ENCODE measurements at places on chromosomes 3 and 15.

GRCh38 chr15:85543741-85544155 lies 163.3 kb downstream of the AKAP13 start:
- DNase-seq: no peak

- DNase-seq: no peak
Observed at GRCh38 chr3:112889357-112889756, 42.7 kb upstream of the CD200R1L start.

DNA sequence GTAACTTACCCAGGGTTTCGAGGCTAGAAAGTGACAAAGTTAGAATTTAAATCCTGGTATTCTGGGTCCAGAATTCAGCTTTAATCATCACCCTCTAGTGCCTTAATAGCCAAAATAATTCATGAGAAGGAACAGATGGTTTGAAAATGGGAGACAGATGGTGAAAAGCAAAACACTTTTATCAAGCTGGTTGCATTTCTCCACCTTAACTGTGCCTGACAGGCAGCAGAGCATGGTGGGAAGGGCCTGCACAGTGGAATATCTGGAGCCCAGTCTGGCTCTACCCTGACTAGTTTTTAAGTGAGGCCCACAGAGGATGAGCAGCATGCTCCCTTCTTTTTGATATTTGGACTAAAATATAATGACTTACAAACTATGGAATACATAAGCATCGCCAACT lies 35.6 kb upstream of the RASGRP1 start:
- DNase-seq: no peak

DNA sequence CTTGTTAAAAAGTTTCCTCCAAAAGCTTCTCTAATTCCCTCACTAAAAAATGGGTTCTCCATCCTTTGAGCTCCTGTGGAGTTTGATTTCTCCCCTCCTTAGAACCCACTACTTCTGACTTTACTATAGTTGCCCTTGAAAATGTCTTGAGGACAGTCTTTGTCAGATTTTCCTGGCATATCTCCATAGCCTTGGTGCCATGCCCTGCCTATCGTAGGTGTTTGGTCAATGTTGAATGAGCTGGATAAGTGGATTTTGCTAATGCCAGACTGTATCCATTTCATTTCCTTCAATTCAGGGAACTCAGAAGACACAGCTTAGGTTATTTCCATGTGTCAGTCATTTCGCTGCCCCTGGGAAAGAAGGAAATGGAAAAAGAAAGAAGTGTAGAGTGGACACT lies 40.6 kb downstream of the TMEM266 start:
- DNase-seq: no peak

GRCh38 chr3:87691109-87691508 lies 367.7 kb downstream of the CGGBP1 start:
- no peak for DNase-seq

DNA sequence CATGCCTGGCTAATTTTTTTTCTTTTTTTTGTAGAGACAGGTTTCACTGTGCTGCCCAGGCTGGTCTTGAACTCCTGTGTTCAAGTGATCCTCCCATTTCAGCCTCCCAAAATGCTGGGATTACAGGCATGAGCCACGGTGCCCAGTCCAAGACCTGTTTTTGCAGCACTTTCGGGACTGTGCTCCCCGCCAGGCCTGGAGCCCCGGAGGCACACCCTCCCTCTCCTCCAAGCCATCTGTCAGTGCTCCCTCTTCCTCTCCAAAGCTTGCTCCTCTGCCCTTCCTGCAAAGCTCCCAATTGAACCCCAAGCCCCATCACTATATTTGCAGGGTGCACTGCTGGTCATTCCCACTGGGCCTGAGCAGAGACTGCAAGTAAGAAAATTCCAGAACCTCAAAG lies 98.1 kb downstream of the CORO2B start:
- DNase-seq: no peak

DNA sequence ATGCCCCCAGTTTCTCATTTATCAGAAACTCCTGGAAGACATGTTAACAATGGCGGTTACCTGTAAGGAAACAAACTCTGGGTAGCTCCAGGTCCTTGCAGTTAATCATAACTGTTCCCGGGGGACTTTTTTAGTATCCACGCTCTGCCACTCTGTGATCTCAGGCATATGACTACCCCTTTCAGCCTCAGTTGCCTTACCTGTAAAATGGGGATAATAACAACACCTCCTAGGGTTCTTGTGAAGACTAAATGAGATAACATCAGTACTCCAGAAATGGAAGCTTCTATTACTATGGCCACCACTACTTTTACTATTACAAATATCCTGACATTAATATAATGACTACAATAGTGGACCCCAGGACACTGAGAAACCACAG lies 7.1 kb upstream of the FLNB start:
- no peak for DNase-seq

GRCh38 chr3:111285694-111286093 lies 214.1 kb downstream of the NECTIN3 start:
- no peak for DNase-seq

DNA sequence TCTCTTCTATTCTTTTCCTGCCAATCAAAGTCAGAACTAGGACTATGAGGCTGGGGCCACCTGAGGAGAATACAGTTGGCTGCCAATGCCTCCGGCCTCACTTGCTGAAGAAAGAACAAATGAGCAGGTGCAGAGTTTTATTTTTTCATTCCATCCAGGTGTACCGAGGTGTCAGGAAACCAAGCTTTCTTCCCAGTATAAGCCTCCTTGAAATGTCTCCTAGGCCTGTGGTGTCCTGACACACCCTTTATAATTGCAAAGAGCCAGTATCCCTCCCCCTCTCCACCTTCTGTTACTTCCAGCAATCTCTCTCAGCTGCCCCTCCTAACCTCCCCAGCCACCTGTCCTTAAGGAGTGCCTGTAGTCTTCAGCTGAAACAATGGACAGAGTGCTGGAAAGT lies 127.9 kb downstream of the SLC9A9 start:
- no peak for DNase-seq

- DNase-seq: no peak
Observed at GRCh38 chr3:114127517-114127916, 51.3 kb downstream of the DRD3 start.

GRCh38 chr3:146177072-146177471 lies 16.1 kb upstream of the PLOD2 start:
- DNase-seq: no peak

GRCh38 chr3:87710511-87710910 lies 348.3 kb downstream of the CGGBP1 start:
- DNase-seq: no peak

- no peak for DNase-seq
Observed at GRCh38 chr3:56783644-56784447, 17.9 kb downstream of the ARHGEF3 start.

DNA sequence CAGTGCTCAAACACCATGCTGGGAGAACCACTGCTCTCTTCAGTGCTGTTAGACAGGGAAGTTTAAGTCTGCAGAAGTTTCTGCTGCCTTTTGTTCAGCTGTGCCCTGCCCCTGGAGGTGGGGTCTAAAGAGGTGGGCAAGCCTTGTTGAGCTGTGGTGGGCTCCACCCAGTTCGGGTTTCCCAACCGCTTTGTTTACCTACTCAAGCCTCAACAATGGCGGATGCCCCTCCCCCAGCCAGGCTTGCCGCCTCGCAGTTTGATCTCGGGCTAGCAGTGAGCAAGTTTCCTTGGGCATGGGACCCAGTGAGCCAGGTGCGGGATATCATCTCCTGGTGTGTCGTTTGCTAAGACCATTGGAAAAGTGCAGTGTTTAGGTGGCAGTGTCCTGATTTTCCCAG lies 670.2 kb upstream of the ALCAM start:
- no peak for DNase-seq

DNA sequence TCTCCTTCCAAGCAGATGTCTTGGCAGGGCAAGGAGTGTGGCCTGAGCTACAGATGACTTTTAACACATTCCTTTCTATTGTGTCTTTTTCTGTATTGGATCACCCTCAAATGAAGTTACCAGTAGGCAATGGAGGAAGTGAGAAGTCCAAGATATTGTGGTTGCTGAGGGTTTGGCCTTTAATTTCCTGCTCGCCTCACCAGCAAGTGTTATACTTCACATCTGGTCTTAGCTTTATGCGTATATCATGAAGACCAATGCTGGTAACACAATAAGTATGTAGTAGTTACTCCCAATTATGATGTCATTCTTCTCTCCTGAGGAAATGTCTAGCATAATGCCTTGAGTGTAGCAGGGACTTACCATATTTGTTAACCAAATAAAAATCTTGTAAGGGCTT lies 179.9 kb downstream of the ZIC1 start:
- DNase-seq: no peak

- no peak for DNase-seq
Observed at GRCh38 chr3:12766541-12766940, 7.5 kb upstream of the TMEM40 start.

- DNase-seq: no peak
Observed at GRCh38 chr3:188940573-188940932, 231.2 kb upstream of the TPRG1 start.

DNA sequence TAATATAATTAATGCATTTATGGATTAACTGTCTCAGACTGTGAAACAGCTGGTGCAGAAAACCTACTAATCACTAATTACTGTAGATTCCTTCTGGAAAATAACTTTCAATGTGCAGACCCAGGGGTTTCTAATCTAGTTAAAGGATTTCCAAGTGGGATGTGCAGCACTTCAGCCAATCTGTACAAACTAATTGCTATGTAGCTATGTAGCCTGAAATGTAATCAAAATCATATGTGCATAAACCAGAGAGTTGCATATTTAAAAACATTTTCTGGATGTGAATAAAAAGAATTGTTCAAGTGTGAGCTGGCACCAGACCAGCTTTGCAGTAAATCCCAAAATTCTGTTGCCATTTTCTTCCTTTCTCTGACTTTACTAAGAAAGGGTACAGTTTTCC lies 127.5 kb upstream of the CD96 start:
- no peak for DNase-seq

DNA sequence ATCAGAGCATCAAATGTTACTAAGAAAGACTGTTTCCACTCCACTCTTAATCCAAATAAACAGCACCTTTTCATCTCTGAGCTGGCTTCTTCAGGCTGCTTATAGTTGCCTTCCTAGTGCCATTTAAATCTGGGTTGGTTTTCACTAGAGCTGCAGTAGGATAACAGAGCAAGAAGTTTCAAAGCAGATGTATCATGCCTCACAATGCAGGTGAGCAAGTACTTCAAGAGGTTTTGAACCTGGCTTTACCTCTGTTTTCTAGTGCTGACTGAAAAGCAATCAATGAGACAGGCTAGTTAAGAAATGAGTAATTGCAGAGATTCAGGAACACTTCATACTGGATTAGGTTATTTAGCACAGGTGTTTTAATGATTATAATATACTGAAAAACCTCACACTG lies 147.7 kb upstream of the SATB1 start:
- no peak for DNase-seq

GRCh38 chr3:178082326-178082906 lies 453.8 kb upstream of the KCNMB2 start:
- DNase-seq: no peak

- no peak for DNase-seq
Observed at GRCh38 chr3:106068795-106069194, 200.0 kb upstream of the CBLB start.

GRCh38 chr3:81723732-81724313 lies 37.6 kb downstream of the GBE1 start:
- no peak for DNase-seq

- DNase-seq: no peak
Observed at GRCh38 chr15:92268900-92269299, 124.8 kb upstream of the ST8SIA2 start.

DNA sequence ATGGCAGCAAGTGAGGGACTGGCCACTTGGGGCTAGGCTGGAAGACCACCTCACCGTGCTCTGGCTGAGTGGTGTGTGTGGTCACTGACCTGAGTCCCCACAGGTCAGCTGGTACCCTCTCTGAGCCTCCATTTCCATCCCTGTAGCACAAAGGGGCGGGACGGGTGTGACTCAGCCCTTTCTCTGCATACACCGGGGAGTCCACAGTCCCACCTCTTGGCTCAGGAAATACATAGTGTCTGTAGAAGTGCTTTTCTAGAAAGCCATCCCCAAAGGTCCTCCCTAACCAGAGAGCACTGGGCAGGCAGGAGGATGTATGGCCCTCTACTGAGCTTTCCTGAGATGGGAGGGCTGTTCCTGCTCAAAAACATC lies 27.2 kb downstream of the WNT7A start:
- DNase-seq: no peak

GRCh38 chr15:94164202-94164807 lies 67.1 kb upstream of the MCTP2 start:
- no peak for DNase-seq

DNA sequence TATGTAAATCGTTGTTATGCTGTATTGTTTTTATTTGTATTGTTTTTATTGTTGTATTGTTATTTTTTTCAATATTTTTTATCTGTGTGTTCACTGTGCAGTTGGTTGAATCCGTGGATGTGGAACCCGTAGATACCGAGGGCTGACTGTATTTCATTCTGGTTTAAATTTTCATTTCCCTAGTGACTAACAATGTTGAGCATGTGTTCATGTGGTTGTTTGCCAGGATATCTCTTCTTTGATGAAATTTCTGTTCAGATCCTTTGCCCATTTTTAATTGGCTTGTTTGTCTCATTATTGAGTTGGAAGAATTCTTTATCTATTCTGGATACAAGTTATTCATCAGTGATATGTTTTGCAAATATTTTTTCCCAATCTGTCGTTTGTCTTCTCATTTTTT lies 29.7 kb downstream of the STOML1 start:
- no peak for DNase-seq

DNA sequence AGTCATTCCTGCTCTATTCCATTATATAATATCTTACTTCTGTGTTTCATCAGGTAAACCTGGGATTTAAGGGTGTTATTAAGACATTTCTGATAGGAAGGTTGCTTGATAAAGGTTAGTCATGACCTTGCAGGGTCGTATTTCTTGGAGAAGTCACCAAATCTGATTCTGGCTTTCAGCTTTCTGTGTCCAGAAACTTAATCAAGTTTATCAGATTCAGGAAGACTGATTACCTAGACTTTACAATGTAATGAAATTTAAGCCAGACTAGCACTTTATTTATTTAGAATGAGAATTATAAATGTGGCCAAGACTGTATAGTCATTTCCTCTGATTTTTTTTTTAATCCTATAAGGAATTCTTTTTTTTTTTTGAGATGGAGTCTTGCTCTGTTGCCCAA lies 81.9 kb downstream of the NEO1 start:
- DNase-seq: no peak

- DNase-seq: no peak
Observed at GRCh38 chr3:177320765-177321247, 123.5 kb upstream of the TBL1XR1 start.

DNA sequence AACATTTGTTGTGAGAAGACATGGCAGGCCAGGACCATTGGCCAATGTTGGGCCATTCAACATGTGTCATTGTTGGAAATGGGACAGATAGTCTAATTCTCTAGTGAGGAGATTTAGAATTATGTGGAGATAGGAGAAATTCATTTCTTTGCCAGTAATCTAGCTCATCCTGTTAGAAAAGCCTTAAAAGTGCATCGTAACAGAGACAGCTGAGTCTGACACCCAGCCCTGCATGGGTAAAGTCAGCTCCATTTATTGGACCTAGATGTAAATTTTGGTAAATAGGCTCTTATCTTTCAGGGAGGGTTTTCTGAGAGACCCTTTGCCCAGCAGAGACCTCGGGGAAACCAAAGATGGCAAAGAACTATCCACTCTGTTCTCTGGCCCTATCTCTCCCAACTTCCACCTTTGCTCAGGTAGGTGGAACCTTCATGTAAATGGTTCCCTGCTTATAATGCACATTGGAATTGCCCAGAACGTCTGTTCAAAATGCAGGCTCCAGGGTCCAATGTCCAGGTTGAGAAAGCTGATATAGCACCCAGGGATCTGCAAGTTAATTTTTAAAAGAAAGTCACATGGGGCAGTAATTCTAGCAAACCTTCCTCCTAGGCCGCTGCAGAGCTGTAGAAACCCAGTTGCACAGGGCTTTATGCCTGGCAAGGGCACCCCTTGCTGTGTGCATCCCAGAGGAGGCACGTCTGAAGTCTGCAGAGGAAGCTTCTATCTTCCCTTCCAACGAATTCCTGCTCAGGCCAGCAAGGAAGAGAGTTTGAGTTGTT lies 365.9 kb upstream of the PROK2 start:
- DNase-seq: no peak
